Activated CD4-positive, alpha-beta memory T cell treated with anti-CD3 and anti-CD28 coated beads, Interleukin-2, amount 10 ng/mL, durations not matched to agents 7 days and 5 days (primary cell): ENCODE measurements at places on chromosomes 7 and 10.

- DNase-seq, result no peak
These were observed 27.1 kb downstream of the DUSP5 start for GRCh38 chr10:110524859-110525232.

DNA sequence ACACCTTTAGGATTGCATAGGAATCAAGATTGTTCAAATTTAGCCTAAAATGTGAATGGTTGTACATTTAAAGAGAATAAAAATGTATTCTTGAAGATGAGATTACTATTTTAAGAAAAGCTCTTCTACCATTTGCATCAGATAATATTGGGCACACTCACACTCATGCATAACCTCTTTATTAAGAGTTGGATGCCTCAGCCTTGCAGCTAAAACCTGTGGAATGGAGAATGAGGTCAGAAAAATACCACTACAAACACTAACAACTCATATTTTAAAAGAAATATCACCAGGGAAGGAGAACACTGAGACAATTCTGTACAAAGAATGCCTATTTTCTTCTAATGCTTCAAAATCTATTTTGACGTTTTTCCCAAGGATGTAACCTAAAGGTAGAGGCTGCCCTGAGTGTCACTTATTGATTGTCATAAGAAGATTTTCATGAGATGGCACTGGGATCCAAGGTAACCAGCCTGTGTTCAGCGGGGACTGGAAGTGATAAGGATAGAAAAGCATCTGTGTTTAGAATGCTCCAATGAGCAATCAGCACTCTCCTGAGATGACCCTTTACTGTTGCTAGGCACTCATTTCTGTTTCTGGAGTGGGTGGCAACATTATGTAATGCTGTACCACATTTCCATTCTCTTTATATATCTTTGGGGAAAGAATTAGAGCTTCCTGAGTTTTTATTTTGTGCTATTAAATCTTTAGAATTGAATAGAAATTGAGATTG lies 26.6 kb downstream of the REEP3 start:
- DNase-seq, result no peak

GRCh38 chr10:121024905-121025584 lies 173.9 kb downstream of the WDR11 start:
- DNase-seq, result no peak

GRCh38 chr7:84042110-84042539 lies 152.5 kb downstream of the SEMA3A start:
- DNase-seq, result no peak

DNA sequence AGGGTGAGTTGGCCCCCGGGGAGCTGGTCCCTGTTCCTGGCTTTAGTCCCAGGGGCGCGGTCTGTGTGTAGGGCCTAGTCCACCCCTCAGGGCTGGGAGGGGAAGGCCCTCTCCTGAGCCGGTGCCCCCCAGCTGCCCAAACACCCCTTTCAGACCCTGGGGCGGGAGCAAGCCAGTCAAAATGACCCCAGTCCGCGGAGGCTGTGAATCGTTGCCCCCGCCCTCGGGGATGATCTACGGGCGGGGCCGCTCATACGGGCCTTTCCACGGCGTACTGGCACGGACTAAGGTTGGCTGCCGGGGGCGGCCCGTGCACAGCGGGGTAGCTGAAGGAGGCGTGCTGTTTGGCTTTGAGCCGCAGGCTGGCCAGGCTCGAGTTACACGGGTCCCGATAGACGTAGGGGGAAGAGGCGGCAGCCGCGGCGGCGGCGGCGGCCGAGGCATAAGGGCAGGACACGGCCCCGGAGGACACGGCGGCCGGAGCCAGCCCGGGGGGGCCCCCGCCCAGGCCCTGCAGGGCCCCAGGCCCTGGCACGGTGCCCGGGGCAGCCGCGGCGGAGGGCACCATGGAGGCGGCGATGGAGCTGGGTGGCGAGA lies 4.3 kb downstream of the ELOVL3 start:
- peak; percentile 28 for DNase-seq

DNA sequence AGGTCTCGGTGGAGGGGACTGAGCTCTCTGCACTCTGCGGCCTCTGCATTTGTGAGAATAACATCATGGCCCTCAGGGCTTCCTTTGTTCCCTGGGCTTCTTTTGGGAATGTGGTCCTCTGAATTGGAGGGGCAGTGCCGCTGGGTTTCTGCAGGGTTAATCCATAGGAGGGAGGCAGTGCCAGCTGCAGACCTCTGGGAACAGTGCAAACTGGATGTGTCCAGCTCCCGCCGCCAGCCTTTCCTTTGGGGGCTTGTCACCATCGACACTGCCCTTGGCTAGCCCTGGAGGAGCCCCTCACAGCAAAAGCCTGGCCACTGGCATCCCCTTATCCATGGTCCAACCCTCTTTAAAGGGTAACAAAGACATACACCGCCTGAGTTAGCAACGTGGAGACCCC lies 174.0 kb downstream of the WDR37 start:
- no peak for DNase-seq

GRCh38 chr7:47932016-47932415 lies 16.2 kb downstream of the PKD1L1 start:
- no peak for DNase-seq

DNA sequence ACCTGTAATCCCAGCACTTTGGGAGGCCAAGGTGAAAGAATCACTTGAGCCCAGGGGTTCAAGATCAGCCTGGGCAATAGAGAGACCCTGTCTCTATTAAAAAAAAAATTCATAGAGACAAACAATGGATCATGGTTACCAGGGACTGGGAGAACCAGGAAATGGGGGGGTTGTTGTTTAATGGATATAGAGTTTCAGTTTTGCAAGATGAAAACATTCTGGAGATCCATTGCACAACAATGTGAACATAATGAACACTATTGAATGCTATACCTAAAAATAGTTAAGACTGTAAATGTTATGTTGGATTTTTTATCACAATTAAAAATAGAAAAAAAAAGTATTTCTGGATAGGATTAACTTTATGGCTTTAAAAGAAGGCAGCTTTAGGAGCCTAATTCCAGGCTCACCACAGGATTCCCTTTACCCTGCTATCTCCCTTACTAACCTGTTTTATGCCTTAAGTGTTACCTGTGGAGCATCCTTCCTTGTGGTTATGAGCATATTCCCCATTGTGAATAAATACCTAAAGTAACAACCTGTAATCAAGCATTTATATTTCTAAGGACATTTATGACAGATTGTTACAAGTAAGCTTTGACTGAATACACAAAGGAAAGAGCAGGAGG lies 45.1 kb upstream of the SGCE start:
- no peak for DNase-seq

GRCh38 chr7:132419542-132419941 lies 156.7 kb downstream of the PLXNA4 start:
- no peak for DNase-seq

GRCh38 chr7:155216475-155217272 lies 81.0 kb upstream of the INSIG1 start:
- DNase-seq, result no peak

- DNase-seq, result peak; percentile 49
These were observed 120.2 kb downstream of the SORBS1 start for GRCh38 chr10:95440756-95441546.

- DNase-seq, result no peak
These were observed 11.4 kb downstream of the FAM241B start for GRCh38 chr10:69641261-69641980.

DNA sequence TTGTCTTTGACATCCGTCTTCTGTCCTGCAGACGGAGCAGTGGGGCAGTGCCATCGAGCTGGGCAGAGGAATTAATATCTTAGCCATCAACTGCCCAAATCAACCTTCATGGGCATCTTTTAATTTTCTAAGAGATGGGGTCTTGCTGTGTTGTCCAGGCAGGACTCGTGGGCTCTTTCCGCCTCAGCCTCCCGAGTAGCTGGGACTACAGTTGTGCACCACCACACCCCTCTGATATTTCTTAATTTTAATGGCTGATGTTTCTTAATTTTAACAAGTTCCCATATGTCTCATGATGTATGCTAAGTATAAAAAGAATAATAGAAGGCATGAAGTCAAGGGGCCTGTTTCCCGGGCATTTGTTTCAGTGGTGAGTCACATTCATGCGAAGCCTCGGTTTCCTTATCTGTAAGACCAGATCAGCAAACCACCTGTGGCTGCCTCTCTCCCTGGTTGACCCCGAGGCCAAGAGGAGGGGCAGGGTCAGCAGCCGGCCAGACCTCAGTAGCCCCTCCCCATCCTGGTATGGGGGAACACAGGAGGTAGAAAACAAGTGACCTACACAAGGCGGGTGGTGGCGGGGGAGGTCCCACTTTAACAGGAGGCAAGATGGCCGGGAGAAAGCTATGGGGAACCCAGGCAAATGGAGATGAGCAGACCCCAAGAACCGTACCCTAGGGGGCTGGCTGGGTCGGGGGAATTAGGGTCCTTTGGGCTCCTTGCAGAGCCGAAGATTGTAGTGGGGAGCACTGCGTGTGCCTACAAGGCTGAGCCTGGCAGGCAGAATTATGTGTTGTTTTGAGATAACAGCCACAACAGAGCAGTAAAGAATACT lies 85.5 kb downstream of the CUX1 start:
- no peak for DNase-seq

DNA sequence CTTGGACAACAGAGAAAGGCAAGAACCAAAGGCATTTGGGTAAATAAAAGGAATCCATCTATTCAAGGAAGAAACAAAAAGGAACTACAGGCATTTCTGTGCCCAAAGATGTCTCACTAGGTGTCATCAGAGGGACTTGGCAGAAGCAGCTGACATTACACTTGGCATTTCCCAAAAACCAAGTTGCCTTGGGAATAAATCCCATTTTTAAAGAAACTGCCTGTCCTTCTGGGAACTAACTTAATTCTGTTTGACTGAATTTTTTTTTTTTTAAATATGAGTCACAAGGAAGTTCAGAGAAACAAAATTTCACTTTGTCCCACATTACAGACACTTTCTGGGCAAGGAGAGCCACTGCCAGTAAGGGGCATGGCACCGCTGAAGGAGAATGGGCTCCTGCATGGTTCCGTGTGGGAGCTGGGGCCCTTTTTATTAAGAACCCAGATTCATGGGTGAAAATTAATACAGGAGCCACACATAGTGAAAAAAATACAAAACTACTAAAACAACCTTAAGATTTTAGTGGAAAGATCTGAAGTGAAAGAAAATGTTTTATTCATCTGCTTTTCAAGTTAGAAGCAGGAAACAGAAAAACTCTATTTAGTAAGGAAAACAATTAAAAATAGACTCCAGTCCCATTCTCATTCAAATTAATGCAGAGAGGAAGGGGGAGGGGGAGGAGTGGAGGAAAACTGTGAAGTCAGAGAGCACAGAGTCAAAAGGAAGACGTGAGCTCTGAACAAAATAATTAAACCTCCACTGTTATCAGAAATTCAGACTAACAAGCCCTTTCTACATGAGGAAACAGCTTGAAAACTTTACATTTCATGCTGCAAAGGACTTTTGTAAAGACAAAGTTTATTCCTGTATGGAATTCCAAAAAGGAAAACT lies 118.4 kb upstream of the PDLIM1 start:
- DNase-seq, result no peak

- DNase-seq, result no peak
These were observed 44.1 kb downstream of the MYOF start for GRCh38 chr10:93437946-93438612.

GRCh38 chr10:85604884-85605283 lies 761.7 kb downstream of the GRID1 start:
- DNase-seq, result no peak

DNA sequence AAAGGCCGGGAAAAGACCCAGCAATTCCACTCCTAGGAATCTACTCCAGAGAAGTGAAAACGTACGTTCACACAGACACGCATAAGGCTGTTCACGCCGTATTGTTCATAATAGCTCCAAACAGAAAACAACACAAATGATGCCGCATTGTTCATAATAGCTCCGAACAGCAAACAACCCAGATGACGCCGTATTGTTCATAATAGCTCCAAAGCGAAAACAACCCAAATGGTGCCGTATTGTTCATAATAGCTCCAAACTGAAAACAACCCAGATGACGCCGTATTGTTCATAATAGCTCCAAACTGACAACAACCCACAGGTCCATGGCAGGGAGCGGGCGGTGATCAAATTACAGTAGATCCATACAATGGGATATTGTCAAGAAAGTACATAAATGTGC lies 85.2 kb upstream of the DNAAF5 start:
- no peak for DNase-seq

DNA sequence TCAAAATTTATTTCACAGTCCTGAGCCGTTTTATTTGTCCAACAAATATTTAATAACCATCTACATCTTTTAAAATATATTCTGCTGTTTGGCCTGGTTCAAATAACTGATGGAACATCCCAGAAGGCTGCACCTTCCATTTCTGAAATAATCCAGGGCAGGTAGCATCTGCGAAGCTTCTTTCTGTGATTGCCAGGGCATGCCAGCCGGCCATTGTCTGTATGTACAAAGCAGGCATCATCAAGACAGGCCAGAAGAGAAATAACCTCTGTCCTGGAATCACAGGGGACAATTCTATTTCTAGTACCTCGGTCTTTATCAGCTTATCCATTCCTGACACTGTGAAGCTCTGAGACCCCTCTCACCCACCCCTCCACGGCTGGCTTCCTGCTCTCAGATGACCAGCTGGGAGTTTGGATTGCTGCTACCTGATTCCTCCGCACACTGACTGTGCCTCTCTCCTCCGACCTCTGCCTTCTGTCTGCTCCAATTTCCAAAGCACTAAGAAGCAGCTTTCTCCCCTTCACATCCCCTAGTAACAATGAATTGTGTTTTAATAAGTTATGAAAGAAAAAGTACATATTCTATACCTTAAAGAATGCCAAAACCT lies 8.0 kb downstream of the DGKI start:
- no peak for DNase-seq

DNA sequence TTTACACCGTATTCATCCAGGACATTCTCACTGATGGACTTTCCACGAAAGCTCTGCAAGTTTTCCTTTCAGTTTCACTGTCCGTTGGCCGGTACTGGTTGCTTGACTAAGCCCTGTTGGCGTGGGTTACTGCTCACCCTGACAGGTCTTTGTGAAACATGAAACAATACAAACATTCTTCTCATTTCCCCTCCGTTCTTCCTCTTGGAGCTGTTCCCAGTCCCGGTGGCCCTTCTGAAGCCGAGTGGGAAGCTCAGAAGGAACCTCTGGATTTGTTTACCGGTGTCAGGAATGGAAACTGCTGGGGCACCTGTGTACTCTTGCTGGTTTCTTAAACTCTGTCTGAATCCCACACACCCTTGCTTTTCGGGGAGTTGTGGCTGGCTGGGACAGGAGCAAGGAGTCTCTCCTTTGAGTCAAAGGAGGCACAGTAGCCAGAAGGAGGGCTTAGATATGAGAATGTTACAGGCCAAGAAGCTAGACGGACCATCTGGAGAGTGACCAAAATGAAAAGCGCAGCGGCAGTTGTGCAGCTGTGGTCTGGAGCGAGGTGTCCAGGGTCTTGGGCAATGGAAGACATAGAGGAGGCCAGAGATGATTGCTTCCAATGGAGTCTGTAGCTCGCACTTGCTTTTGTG lies 45.7 kb downstream of the LYZL2 start:
- peak; percentile 23 for DNase-seq

GRCh38 chr7:30175636-30176147 lies 40.9 kb downstream of the MTURN start:
- DNase-seq, result no peak
